ENCODE measurements at places on chromosomes 2 and 18.

DNA sequence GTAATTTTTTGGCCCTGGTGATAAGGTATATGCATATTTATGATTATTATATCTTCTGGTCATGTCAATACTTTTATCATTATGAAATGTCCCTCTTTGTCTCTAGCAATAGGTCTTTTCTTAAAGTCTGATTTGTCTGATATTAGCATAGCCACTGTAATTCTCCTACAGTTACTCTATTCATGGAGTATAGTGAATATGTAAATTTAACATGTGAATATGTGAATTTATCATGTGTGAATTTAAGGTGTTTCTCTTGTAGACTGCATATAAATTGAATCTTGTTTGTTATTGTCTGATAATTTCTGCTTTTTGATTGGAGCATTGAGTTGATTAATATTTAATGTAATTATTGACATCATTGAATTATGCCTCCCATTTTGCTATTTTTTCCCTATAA, 259.4 kb downstream of the HRH4 start:
- DNase-seq = no peak

- DNase-seq = no peak
Observed at GRCh38 chr2:121342751-121343150, 57.7 kb upstream of the TFCP2L1 start.

DNA sequence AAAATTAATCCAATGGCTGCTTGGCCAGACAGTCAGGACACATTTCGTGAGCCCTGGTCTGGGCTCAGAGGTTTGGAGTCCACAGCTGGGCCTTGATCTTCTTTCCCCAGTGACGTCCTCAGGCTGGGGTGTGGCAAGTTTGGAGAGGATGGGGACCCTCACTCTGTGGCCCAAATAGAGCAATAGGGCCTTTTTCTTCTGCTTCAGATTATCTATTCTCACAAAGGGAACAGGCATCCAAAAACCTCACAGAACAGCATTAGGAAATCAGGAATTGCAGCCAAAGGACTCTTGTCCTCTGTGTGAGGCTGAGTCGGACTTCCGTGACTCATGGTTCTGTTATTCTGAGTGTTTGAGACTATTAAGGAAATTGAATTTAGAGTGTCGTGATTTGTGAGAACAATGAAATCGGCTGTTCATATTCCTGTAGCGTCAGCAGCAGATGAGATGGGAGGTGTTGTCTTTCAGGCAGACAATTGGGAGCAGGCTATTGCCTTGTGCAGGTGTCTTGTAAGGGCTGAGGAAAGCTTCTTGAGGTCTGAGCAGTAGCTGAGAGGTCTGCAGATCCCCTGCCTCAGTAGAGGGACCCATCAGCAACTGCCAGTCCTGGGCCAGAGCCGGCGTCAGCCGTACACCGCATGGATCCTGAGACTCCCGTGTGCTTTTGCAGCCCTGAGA, 113.8 kb downstream of the SH3RF3 start:
- no peak for DNase-seq

GRCh38 chr18:76621226-76621625, 126.2 kb upstream of the ZNF516 start:
- DNase-seq = no peak

DNA sequence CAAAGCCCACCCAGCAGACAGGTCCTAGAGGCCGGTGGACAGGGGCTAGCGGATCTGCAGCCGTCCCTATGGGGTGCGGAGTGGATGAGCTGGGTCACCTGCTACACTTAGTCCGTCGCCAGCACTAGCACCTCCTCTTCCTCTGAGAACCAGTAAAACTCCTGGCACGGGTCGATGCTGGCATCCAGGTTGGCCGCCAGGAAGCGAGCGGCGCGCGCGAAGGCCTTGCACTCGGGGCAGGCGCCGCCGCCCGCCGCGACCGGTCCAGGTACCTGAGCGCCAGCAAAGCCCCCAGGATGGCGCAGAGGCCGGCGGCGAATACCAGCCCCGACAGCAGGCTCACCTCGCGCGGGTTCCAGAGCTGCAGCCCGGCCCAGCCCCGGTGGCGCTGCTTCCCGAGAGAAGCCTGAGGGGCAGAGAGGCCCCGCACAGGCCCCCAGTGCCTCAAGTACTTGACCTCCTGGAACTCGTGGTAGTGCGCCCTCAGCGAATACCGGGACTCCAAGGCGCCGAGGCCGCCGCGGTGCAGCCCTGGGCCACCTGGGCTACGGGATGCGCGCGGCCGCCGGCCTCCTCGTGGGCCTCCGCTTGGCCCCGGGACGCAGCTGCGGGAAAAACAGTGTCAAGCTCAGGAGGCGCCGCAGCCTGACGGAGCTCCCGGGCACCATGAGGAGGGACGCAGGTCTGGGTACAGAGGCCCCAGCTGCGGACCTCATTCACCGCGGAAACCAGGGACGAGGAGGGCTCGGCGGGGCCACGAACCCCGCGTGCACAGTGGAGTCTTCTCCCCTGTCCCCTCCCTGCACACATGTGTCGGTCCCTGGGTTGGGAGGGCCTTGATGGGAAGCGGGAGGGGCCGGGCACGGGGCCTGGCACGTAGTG, 27.5 kb upstream of the ALPP start:
- DNase-seq = no peak

- DNase-seq = peak; percentile 85
Observed at GRCh38 chr2:27264753-27265535, 2.1 kb upstream of the SLC30A3 start.
